Amniotic epithelial cell (primary cell): ENCODE measurements at places on chromosomes 12 and 14.

GRCh38 chr12:102441077-102441596, 39.2 kb downstream of the IGF1 start:
- peak; percentile 72 for DNase-seq

GRCh38 chr12:11795192-11795912, 145.9 kb downstream of the ETV6 start:
- DNase-seq = no peak

DNA sequence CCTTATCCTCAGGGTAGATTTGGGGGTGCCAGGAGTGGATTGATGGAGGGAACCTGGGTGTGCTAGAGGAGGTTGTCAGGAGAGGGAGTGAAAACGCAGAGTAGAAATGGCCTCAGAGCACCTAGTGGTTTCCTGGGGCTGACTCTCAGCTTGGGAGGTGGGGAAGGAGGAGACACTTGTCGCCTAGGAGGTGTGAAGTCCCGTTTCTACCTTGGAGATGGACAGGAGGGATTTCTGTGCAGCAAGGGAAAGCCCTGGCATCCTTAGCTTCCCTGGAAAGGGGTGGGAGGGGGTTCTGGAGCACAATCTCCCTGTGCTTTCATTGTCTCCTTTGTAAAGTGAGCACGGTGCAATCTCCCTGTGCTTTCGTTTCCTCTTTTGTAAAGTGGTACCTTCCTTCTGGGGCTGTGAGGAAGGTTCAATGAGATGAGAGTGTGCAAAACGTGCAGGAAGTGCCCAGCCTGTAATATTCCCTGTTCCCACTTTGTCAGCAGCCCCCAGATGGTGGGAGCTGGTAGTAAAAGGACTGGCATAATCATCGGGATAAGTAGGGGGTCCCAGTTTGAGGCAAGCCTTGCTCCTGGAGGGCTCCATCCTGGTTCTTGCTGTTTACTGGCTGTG, 1.6 kb downstream of the OAS3 start:
- no peak for DNase-seq

DNA sequence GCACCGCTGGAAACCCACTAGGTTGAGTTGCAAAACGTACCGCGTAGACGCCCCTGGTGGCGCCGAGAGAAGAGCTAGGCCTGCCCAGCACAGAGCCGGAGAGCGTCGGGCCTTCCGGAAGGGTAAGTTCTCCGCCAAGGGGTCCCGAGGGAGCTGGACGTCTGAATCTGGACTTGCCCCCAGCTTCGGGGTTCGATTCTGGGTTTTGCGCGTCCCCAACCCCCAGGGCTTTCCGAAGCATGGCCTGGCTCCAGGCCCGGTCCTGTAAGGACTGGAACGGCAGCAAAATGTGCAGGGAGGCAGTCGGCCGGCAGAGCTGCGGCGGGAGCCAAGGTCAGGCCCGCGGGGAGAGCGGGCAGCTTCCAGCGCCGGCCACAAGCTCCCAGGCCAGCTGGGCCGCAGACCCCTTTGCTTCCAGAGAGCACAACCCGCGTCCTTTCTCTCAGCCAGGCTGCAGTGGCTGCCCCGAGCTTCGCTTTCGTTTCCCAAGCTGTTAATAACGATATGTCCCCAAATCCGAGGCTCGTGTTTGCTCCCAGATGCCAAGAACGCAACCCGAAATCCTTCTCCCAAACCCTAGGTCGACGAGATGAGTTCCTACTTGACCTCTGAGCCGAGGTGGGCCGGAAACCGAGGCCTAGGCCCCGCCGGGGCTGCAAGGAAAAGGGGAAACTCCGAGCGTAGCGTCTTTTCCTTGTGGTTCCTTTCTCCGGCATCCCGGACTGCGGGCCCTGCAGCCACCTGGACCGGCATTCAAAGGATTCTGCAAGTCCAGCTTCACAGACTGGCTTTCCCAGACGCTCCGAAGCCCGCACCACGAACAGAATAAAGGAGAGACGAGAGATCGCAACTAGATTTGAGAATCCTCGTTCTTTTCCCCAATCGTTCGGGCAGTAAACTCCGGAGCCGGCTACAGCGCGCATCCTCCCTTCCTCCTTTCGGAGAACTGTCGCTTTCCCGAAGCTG, 3.2 kb upstream of the TBX5 start:
- DNase-seq = no peak

DNA sequence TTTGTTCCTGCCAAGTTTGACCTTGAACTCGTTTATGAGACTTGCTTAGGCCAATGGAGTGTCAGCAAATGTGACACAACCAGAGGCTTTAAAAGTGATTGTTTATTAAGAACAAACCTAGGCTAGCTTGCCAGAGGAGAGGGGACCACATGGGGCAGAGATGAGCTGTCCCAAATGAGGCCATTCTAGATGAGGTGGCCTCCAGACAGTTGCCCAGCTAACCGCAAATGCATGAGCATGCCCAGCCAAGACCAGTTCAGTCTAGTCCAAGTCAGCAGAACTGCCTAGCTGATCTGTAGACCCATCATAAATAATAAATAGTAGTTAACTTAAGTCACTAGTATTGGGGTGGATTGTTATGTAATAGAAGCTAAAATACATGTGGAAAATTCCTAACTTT, 172.8 kb upstream of the DYRK2 start:
- no peak for DNase-seq

GRCh38 chr12:49223590-49224369, 34.9 kb upstream of the TUBA1A start:
- DNase-seq = no peak

DNA sequence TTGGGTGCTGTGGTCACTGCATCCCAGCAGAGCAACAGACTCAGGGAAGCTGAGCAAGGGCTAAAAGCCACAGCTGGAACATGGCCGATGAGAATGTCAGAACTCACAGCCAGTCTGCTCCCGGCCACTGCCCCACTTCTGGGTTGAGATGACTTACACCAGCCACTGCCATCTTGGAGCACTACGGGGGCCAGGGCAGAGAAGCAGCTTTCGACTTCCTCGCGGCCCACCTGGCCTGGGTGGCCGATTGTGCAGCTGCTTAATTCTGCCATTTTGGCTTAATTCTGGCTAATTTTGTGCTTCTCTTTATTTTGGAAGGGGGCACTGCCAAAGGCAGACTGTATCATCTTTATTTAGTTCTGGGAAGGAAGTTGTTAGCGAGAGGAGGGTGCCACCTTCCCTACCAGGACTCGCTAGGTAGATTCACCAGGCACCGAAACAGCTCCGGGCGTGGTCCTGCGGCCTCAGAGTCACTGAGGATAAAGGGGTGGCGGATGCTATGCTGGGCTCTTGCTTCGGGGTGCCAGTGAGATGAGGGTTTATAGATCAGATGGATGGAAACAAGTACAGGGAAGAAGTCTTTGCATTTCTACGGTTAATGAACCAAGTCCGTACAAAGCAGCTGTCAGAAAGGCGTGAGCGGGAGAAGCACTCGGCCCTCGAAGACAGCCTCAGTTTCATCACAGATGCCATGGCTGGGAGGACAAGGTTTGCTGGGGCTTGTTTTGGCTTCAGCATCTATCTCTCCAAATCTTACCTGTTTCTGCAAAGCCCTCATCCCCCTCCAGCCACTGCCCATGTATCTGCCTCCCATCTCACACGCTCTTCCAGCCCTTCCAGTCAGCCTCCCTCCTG, 147.8 kb downstream of the PIWIL1 start:
- DNase-seq = no peak

DNA sequence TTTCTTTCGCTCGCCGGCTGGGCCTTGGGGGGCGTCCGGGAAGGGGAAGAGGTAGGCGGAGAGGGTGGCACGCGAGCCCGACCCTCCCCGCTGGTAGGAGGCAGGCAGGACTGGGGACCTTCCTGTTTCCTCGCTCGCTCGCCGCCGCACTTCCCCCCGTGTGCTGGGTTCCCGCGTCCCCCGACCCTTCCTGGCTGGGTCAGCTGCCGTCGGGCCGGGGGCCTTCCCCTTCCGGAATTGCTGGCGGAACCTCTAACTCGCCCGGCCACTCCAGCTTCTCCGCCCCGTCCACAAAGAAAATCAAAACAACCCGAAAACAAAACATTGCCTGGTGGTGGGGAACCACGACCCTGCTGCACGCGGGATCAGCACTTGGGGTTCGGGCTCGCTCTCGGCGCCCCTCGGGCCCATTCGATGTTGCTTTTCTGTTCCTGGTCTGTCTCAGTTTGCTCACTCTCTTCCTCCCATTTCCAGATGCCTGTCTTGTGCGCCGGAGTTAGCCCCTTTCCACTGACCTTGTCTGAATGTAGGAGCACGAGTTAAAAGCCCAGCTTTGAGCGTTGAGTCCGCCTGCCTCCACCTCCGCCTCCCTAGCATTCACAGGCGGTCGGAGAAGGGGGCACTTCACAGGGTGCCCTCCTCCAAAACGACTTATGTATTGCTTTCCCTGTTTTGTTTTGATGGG, 581 bp downstream of the PAPOLA start:
- peak; percentile 42 for DNase-seq

DNA sequence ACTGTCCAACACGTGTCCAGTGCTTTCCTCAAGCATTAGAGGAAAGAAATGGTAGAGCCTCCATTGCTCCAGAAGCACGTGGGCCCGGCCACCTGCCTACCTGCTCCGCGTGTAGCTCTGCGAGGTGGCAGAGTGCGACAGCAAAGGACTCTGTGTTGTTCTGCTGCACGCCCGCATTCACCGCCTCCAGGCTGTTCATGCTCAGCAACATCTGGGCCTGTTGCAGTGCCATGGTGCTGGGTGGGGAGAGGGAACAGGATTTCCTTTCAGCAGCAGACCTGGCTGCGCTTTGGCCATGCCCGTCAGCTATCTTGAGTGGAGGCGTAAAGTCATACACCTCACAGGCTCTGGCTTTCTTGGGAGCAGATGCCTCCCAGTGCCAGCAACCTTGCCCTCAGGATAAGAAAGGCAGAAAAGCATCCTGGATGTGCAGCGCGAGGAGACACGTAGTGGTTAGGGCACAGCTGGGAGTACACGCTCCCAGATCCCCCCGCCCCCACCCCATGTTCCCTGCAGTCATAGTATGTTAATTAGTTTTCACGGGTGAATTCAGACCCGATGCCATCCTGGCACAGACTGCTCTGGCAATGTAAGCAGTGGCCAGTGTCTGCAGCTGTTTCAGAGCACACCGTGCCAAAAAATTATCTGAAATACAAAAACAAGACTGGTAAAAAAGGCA, 25.1 kb downstream of the ANAPC5 start:
- no peak for DNase-seq

DNA sequence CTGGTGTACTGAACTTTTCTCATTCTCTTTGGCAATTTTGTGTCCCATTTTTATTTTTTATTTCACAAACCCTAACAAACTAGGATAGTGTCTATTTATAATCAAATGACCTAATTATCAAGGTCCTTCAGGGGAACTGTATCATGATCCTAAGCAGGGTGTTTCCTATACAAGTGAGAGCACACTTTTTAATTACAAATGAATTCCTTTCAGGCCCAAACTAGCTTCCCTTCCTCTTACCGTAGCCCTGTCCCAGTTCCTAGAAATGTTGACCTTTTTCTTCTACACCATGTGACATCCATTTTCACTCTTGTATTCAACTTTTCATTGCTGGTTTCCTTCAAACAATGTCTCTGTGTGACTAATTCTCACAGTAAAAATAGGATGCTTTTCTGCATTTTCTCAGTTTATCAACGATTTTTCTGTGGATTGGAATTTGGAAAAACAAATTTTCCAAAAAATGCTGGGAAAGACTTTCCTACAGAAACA, 411.4 kb downstream of the CCDC91 start:
- DNase-seq = no peak

DNA sequence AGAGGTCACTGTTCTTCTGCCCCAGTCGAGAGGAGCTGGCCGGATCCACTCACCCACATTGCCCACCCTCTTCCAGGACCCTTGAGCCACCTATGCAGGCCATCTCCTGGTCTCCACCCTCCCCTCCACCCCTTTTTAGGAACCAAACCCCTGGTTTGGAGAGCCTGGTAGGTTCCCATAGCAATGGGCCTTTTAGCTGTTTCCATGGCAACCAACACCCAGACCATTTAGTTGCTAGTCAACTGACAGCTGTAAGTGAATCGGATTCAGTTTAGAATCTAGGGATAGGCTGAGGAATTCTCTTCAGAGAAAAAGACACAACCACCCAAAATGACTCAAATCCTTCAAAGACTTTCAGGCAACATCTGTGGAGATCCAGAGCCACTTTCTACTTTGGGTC, 16.5 kb downstream of the NPC2 start:
- no peak for DNase-seq

DNA sequence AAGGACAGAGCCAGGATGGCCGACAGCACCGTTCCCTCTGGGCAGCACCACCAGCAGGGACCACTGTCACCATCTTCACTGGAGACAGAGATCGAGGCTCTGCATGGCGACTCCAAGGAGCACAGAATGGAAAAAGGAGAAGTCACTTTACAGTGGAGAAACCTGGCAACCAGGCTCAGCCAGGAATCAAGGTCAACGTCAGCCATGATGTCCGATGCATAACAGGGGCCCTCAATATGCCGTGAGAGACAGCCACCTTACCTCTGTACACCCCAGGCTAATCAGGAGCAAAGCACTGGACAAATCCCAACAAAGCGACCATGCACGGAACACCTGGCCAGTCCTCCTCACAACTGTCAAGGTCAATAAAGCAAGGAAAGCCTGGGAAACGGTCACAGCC, 20.6 kb upstream of the SFSWAP start:
- no peak for DNase-seq
